T1000 (cell line): ENCODE measurements at places on chromosomes 6 and 20.

DNA sequence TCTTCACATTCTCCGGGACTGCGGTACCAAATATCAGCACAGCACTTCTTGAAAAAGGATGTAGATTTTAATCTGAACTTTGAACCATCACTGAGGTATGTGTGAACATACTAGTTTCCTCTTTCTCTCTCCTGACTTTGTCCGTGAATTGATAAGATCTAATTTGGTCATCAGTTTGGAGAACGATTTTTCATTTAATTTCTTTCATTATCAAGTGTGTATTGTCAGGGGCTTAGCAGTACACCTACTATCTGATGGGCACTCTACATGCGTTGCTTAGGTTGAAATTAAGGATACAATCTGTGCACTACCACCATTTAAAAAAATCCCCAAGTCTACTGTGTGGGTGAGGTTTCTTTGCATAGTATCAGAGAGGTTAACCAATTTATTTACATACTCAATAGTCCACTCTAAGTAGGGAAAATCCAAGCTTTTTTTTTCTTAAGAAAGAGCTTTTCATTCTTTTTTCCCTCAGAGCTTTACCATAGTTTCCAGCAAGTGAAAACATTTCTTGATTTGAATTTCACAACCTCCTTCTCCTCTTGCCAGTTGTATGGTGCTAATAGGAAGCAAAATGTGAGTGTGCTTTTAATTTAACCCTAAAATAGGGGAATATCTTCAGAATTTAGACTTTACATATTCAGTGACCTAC is 105.4 kb upstream of the ESR1 start:
- DNase-seq = no peak

- no peak for DNase-seq
Measured at GRCh38 chr20:17559338-17559737, 10.5 kb upstream of the DSTN start.

DNA sequence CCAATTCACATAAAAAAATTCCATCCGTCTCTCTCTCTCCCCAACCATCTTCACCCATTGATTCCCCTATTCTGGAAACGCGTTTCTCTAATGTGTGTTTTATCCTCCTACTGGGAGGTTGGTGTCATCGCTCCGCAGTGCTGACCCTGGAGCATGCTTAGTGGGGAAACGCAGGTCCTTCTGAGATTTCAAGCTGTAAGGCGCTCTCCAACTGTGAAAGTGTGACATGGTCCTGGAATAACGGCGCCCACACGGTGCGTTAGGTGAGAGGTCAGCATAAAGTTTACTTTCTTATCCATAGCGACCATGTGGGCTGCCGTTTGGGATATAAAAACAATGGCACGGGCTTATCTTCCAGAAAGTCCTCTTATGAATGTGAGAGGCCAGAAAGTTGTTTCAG is 123.9 kb downstream of the WDR27 start:
- no peak for DNase-seq

DNA sequence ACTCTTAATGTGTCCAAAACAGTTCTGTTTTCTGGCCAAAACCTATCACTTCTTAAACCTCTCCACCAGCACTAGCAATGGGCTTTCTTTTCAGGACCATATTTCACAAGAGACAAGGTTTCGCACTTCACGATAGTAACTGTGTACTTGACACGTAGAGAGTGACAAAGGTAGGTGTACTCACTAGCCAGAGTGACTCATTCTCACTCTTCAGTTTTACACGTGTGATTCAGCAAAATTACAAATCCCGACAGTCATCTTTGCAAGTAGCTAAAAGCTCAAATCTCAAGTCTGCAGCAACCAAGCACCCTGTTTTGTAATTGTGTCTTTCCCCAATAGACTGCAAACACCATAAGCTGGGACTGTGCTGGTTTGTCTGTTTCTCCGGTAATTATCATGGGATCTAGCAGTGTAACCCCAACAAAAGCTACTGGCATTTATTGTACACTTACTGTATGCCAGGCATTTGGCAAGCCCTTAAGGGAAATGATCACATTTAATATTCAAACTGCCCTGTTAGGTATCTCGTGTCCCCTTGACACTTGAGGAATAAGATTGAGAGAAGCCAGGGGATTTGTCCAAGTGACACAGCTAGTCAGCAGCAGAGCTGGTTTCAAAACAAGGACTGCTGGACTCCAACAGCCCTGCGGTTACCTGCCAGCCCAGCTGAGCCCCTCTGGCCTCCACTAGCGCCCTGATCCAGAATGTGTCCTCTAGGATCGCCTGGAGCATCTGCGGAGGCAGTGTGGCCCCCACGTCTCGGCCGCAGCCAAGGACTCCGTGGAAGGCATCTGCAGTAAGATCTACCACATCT is 9.9 kb downstream of the PCIF1 start:
- DNase-seq = no peak

- DNase-seq = no peak
Measured at GRCh38 chr6:40844246-40844645, 194.8 kb downstream of the UNC5CL start.

DNA sequence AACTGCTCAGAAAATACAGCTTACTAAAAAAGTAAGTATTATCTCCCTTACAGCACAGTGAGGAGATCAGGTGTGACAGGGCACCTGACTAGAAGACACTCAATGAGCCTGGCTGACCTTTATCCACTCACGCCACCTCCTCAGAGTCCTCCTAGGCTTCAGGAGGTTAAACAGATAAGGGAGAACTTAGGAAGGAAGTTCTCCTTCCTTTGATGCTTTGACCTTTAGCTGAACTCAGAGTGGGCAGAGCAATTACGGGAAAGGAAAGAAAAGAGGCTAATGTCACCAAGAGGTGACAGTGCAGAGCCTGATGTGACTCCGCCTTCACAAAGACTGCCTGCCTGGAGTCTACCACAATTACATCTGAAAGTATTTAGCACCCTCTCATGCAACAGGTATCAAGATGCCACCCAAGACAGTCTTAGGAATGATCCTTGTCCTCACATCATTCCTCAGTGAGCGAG is 36.7 kb downstream of the MAN1A1 start:
- no peak for DNase-seq

- no peak for DNase-seq
Measured at GRCh38 chr6:38185244-38185643, 365.7 kb downstream of the ZFAND3 start.

DNA sequence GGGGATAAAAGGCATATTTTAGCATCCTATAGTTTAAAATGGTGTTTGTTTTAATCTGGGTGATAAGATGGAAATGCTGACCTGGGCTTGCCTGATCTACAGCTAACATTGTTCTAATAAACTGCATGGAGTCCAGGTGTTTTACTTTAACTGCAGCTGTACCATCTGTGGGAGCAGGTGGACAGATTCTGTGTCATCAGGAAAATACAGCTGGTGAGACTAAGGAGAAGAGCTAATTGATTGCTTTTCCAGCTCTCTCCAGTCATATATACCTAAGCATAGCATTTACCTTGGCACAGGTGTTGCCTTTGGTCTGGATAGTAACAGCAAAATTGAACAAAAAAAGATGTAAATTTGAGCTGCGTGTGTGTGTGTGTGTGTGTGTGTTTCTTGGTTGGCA is 31.6 kb downstream of the CBFA2T2 start:
- DNase-seq = no peak

DNA sequence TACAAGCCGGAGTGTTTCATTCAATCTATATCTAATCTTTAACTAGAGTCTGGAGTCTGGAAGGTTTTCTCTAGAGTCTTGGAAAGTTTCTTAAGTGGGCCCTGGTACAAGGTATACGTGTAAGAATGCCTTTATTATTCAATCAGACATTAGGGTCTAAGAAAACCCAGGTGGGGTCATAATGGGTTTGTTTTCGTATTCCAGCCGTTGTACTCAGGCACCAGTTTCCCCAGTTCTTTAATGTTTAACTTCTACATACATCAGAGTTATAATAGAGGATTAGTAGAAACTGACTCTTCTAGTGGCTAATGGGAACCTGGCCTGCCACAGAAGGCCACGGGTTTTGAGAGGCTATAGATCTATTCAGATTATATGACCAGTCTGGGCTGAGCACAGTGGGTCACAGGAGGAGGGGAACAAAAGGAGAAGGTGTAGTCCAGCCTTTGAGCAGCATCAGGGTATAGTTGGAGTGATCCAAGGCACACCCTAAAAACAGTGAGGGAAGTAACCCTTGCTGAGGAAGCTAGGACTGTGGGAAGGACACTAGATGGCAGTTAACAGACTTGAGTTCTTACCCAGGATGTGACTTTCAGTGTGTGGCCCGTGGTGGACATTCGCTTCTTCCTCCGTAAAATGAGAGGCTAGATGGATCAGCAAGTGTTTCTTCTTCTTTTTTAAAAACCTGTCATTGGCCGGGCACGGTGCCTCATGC is 15.5 kb downstream of the FAM83B start:
- no peak for DNase-seq

- no peak for DNase-seq
Measured at GRCh38 chr20:63343460-63344445, 17.4 kb downstream of the CHRNA4 start.

GRCh38 chr6:75135450-75135849 is 70.4 kb downstream of the COL12A1 start:
- DNase-seq = no peak

DNA sequence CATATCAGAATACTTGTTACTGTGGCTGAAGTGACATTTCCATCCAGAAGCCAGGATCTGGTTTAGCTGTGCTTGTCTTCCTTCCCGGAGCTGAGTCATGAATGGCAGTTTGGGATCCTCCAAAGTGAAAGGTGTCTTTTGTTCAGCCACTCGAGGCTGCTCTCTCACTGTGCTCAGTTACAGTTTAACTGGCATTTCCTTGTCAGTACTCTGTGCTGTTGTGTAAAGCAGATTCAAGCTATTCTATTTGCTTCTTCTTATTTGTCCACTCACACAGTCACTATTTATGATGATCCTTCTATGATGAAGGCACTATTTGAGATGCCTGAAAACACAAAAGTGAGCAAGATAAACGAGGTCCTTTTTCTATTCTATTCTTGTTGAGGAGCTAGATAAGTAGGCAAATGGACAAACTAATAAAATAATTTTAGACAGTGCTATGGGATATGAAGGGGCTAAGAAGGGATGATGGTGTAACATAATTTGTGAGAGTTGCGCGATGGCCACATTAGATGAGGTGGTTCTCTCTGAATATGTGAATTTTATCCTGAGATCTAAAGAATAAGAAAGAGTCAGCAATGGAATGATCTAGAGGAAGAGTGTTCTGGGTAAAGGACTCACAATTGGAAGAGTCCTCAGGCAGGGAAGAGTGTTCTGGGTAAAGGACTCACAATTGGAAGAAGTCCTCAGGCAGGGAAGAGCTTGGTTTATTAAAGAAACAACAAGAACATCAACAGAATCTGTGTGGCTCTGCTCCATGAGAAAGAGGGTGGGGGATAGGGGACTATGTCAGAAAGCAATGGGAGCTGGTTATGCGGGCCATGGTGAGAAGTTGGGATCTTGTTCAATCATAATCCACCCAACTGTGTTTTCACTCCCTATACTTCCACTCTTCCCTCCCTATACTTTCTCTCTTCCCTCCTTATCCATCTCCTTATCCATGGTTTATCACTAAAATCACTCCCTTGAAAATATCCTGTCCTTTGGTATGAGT is 40.1 kb downstream of the CYP24A1 start:
- no peak for DNase-seq

GRCh38 chr20:21147593-21147992 is 21.7 kb downstream of the KIZ start:
- DNase-seq = no peak

DNA sequence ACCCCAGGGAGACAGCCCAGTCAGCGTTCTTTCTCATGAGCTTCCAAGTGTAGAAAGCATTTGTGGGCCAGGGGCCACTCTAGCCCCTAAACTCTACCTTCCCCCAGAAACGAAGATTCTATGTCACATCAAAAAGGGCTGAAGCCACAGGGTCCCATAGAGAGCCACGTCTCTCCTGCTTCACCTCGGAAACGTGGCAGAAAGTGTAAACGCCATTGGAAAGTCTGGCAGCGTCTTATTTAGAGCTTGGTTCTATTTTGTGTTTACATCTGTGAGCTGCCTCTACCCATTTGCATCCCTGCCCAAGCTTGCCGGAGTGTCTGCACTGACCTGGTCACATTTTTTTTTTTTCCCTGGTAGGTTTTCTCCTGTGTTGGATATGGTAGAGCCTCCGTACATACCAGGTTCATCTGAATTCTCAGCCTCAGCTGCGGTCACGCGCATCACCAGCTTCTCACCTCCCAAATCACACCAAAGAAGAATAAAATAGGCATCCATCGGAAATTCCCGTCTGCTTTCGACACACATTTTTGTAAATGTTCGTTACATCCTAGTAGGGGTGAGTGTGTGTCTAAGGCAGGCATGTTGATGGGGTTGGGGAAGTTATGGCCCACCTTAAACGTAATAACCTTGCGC is 62.6 kb downstream of the NPEPL1 start:
- DNase-seq = no peak

GRCh38 chr6:149699150-149699549 is 18.8 kb downstream of the LATS1 start:
- DNase-seq = no peak

DNA sequence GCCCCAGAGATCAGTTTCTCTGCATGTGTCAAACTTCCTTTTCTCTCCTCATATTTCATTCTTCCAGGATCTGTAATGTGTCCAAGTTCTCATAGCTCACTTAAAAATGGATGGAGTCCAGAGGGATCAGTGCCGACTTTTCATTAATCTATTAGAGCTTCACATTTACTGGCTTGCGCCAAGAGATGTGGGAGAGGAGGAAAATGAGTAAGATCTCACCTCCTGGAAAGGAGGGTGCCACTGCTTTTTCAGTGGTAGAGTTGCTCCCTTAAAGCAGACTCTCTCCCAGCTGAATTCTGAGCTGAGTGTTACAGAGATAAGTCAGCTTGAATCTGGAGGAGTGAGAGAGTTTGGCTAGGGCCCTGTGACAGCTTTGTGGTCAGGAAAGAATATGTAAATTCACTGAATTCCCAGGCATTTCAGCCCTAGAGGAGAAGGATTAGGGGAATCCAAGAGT is 175.9 kb downstream of the SOX4 start:
- DNase-seq = no peak

GRCh38 chr6:66478705-66479104 is 771.7 kb upstream of the EYS start:
- DNase-seq = no peak

DNA sequence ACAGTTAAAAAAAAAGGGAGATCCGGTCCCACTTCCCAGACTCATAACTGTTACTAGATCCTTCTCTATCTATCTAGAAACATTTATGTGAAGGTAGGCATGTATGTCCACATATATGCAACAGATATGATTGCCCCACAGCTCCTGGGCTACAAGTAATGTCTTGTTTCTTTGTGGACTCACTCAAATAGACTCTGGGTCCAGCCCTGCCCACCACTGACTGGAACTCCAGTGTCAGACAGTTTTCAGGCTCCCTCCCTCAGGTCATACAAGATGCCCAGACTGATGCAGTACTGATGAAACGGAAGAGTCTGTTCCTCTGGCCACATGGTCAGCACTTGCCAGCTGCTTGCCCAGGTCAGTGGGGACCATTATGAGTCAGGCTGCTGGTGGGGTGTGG is 30.8 kb upstream of the IER3 start:
- DNase-seq = no peak

DNA sequence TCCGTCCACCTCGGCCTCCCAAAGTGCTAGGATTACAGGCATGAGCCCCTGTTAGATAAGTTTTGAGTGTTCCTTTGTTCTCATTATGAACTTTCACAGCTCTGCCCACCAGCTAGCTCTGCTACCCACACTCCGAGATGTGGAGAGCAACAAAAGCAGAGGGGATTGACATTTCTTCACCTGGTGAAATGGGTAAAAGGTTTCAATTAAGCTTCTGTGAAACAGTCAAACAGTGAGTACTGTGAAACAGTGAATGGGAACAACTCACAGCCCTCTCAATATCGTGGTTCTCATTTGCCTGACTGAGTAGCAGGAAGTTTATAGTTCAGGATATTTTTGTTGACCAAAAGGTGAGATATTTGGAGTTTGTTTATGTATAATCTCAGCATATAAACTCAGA is 412.8 kb downstream of the CD83 start:
- no peak for DNase-seq
